ENCODE measurements at places on chromosomes 5 and 9. TPM values are rescaled to one million over a fixed set of nuclear protein-coding genes. Genes with fewer than 3 reads are reported as not detected.

The CCL28 gene
- total RNA-seq = 2.1 TPM

The FOXD4L6 gene
- not detected for total RNA-seq

The RGP1 gene
- total RNA-seq = 15.0 TPM

The DAB2 gene
- 235 TPM for total RNA-seq

The SAXO1 gene
- not detected for total RNA-seq

The GRXCR2 gene
- not detected for total RNA-seq

The NIPAL4 gene
- total RNA-seq = 1.3 TPM

The UHRF2 gene
- 48.3 TPM for total RNA-seq

The ASTN2 gene
- total RNA-seq = 5.1 TPM

The GRM6 gene
- total RNA-seq = not detected

The TUSC1 gene
- total RNA-seq = 12.1 TPM

The GLIPR2 gene
- 26.4 TPM for total RNA-seq

The ANKRD34B gene
- not detected for total RNA-seq

The NPR3 gene
- 5.6 TPM for total RNA-seq

The ADGRD2 gene
- total RNA-seq = not detected

The FST gene
- 17.1 TPM for total RNA-seq

The CANX gene
- 374 TPM for total RNA-seq

The COL15A1 gene
- 85.5 TPM for total RNA-seq

The ACTBL2 gene
- total RNA-seq = not detected

The DIRAS2 gene
- total RNA-seq = not detected

The CACFD1 gene
- 2.5 TPM for total RNA-seq

All from subcutaneous adipose tissue (tissue), 4 donors.